ENCODE measurements at places on chromosomes 7 and 10.

- no peak for DNase-seq
These were observed 21.7 kb downstream of the RAB18 start for GRCh38 chr10:27525819-27526218.

DNA sequence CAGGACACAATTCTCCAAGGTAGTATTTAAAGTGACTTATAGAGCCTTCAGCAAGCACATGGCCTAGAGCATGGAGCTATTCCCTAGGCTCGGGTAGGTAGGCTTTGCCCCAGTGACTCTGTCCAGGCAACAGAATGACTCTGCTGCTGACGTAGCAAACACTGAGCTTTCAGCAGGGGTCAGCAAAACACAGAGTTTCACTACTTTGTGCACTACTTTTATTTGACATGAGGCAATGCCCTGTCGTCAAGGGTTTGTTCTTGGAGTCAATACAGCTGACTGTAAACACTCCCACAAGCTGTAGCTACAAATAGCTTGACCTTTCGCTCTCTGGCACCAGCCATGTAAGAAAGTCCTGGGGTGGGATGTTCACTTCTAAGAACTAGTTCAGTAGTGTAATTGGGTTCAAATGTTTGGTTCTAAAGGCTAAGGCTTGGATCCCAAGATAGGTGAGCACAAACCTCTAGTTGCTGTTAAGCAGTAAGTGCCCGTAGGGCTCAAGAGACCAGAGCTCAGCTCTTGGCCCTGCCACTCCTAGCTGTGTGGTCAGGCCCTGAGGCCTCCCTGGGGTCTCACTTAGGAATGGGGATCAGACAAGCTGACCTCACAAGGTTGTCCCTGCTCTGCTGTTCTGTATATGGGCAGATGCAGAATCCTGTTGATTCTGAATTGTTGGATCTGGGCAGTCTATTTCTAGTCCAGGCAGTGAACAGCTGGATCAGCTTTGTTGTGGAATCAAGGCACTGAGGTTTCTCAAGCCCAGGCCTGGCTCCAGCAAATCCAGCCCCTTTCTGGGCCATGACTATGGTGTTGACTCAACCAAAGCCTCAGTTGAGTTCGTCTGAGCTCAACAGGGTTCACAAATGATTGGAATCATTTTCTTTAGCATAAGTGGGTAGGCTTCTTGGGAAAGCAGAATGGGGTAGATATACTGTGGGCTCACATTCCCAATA, 10.7 kb downstream of the NODAL start:
- no peak for DNase-seq

DNA sequence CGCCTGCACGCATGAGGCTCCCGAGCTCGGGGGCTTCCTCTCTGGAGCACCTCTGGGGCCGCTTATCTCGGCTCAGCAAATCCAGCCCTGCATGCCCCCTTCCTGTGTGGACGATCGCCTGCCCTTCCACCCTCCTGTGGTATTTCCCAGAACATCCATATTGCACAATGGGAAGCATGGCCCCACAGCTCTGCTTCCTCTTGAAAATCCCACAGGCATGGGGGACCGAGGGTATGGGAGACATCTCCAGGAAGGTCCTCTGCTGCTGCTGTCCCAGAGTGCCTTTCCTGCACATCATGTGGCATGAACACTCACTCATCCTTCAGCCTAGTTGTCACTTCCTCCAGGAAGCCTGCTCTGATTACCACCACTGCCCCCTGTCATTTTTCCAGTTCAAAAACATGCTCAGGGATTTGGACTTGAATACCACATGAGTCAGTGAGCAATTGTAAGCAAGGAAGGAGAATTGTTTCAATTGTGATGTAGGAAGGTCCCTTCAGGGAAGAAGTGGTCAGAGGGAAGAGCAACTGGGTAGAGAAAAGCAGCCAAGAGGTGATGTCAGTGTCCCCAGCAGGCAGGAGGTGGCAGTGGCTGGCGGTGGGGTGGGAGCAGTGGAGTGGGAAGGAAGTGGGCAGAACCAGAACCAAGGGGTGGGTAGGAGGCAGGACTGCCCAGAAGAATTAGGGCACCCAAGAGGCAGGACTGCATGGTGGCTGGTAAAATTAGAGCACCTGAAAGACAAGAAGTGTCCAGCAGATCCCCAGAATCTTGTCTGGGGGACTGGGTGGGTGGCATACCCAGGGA, 67.5 kb upstream of the ZMIZ1 start:
- no peak for DNase-seq

DNA sequence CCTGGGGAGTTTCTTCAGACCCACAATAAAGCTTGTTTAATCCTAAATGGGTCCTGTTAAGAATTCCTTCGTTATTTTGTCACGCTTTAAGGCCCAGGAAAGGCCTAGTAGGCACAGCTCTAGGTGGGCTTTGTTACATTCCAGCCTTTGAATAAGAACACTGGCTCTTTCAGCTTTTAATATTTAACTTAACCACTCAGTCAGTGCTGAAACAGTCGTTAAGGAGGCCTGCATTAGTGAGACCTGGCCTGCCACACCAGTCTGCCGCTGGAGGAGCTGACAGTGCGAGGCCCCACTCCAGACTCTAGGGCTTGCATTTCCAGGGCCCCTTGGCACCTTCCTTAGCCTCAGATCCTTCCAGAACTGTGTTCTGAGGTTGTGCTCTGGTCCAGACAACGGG, 351.4 kb downstream of the GLRX3 start:
- no peak for DNase-seq

GRCh38 chr7:22622116-22622785, 104.7 kb upstream of the IL6 start:
- DNase-seq: no peak

GRCh38 chr7:20151708-20152456, 65.3 kb downstream of the MACC1 start:
- no peak for DNase-seq

DNA sequence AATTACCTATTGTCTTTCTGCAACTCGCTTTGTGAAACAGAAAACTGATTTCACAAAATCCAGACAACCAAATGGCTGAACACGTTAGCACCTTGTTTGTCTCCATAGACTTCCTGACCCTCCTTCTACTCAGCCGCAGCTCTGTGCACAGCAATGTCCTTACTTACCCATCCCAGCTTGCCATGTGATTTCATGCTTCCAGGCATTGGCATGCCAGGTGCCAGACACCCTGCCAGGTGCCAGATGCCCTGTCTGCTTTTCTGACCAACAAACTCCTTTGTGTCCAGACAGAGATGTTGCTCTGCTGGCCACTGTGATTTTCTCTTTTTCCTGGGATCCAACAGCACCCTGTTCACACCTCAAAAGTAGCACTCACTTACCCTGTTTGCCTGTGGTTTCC, 16.1 kb upstream of the FAM170B start:
- DNase-seq: no peak

DNA sequence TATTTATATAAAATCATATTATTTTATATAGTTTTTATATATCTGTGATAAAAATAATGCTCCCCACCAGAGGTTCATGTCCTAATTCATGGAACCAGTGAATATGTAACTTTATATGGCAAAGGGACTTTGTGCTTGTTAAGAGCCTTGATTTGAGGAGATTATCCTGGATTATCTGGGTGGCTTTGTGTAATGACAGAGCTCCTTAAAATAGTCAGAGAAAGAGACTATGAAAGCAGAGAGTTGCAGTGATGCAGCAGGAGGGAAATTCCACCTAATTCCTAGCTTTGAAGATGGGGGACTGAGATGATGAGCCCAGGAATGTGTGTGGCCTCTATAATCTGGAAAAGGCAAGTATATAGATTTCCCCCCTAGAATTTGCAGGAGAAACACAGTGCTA, 1034.2 kb upstream of the C7orf33 start:
- no peak for DNase-seq

GRCh38 chr7:90955641-90956207, 308.5 kb upstream of the FZD1 start:
- DNase-seq: no peak

DNA sequence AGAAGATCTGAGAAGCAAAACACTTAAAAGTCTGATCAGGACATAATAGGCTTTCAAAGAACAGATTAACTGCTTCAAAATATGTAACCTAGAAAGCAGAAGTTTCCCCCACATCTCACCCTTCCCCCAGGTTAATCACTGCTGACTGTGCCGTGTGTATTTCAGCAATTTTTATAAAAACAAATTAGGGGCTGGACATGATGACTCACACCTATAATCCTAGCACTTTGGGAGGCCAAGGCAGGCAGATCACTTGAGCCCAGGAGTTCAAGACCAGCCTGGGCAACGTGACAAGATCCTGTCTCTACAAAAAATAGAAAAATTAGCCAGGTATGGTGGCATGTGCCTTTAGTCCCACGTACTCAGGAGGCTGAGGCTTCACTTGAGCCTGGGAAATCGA, 67.6 kb upstream of the GATA3 start:
- no peak for DNase-seq

- DNase-seq: no peak
These were observed 51.4 kb downstream of the PLPP4 start for GRCh38 chr10:120508393-120508792.

DNA sequence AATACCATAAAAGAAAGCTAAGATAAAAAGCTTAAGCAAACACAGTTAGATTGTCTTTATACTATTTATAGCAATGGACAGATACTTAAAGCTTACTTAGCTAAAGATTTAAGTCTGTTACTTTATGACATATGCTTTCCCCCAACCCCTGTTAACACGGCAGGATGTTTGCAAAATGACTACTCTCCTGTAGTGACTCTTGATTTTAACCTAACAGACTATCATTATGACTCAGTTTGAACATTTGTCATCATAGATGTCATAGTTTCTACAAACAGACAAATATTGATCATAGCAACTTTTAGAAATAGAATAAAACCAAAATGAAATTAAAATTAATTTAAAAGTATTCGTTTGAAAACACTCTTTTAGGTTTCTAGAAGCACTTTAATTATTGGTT, 7.8 kb upstream of the COMMD3 start:
- no peak for DNase-seq

DNA sequence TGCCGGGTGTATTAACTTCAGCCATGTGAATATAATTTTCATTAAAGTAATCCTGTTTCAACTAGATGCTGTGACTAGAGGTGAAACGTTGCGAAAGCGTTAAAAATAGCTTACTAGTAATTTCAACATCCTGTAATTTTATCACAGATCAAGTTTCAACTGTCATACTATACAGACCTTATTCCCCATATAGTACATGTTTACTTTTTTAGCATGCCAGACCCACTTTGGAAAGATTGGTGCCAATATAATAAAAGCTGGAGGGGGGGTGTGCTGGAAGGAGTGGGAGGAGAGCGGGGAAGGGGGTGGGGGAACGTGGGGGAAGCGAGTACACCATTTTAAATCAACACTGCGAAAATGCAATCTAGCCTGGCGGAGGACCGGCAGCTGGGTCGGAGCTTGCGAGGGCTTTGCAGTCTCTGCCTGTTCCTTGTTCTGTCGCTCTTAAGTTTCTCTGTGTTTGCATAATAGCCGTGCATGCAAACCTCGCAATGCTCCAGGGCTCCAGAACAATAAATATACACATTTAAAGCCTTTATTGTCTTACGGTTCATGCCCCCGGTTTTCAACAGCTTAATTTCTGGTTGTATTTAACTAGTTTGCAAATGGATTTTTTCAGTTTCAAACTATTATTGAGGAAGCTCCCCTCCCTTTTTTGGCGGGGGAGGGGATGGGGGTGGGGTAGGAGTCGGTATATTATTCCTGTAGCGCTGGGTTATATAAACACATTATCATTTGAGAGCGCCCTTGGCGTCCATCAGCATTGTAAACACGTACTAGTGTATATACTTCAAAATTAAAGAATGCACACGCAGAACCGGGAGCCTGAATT, 1.3 kb upstream of the ARID5B start:
- peak; percentile 67 for DNase-seq

- peak; percentile 33 for DNase-seq
These were observed 67.8 kb upstream of the NXPH1 start for GRCh38 chr7:8365499-8366110.

DNA sequence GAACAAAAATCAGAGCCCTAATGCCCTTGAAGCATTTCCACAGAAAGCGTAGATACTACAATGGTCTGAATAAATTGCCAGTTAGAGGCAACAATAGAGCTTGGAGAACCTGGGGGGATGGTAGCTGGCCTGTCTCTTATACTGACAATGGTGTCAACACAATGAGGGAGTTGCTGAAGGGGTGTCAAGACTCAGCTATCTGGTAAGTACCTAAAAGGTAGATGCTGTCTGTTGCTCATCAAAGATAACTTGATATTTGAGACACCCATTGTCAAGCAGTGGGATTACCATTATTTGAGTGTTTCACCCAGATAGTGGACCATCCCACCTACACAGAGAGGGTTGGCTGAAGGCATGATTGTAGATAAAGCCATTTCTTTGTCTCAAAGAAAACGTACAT, 72.8 kb downstream of the PDE1C start:
- DNase-seq: no peak

- DNase-seq: peak; percentile 39
These were observed 610.4 kb downstream of the IPMK start for GRCh38 chr10:57657164-57657765.

- no peak for DNase-seq
These were observed 21.9 kb upstream of the VSIR start for GRCh38 chr10:71795248-71795647.

DNA sequence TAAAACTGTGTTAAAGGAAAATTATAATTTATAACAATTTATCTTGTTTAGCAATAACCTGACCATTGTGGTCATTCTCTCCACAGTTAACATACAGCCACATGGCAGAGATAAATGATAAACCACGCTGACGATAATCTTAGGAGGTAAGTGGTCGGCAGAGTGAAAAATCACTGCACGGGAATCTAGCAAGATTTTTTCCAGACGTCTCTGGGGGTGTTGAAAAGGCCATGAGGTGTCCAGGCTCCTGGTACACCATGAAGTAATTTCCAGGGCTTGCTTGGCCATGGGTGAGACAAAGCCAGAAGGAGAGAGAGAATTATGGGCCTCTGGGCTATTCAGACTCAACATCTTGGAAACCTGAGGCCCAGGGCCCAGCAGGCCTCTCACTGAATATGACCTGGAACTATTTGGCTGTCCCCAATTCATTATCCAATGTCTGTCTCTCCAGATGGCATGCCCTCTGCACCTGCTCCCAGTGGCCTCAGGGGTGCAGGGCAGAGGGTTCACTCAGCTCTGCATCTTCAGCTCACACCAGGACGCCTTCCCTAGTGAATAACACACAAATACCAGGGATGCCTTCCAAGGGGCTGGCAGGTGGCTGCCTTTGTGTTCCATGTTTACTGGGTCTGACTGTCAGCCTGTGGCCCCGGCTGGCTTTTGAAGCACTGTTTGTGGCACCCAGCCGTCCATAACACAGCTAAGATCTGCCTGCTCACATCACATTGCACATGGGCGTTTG, 590.4 kb upstream of the PFKP start:
- no peak for DNase-seq

GRCh38 chr10:12416344-12417050, 67.2 kb downstream of the CAMK1D start:
- no peak for DNase-seq

DNA sequence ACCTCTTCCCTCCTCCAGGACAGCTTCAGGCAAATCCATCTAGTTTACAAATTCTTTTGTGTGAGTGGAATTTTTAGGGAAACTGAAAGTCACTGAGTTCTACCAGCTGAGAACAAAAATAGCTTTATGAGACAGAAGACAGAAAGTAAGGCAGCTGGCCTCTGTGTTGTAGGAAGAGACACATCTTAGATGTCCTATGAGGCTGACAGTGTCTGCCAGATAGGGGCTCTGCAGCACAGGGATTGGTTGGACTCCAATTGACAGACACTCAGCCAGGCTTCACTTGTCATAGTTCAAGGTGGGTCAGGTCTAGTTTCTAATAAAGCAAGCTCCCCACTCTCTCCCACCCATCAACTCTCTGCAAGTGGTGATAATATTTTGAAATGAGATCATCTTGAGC, 574.9 kb downstream of the CCSER2 start:
- DNase-seq: no peak
